Panc1 (cell line): ENCODE measurements at places on chromosomes 7 and 10. TPM values are rescaled to one million over a fixed set of nuclear protein-coding genes. Genes with fewer than 3 reads are reported as not detected.

DNA sequence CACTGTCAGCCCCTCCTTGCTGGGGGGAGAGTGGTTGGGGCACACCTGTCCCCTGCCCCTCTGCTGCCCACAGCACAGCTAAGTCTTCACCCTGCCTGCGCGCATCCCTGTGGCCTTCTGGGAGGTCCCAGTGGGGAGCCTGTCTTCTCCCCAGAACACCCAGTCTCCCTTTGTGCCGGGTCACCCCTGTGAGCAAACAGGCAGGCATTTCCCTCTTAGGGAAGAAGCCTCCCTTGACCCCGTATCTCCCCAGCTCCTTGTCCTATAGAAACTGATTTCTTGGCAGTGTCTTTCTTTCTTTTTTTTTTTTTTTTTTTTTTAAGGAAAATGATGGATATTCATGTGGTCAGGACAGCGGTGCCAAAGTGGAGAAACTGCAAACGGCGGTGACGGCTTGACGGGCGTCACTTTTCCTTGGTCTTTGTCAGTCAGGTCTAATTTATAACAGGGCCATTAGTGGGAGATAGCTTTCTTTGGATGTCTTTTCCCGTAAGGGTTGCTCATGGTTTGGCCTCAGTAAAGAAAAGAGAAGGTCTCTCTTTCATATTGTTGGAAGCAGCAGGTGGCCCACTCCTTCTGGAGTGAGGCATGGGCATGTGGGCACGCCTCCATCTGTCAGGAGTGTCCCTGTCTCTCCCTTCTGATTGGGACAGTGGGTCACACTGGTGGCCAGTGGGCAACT is 115.3 kb downstream of the NKX6-2 start:
- H3K36me3 ChIP-seq = no peaks in the 10 kb centered on the region
- DNase-seq = no peak
- H3K4me1 ChIP-seq = peaks cover 41% of the 10 kb centered on the region
- peak overlapping the region; percentile 30; the same call in 1 of the 2 replicates for H3K27ac ChIP-seq

- no peaks in the 10 kb centered on the region for H3K27me3 ChIP-seq
- no peaks in the 10 kb centered on the region for H3K36me3 ChIP-seq
- no peak overlapping the region for H3K4me3 ChIP-seq
- no peaks in the 10 kb centered on the region for H3K4me1 ChIP-seq
Measured at GRCh38 chr7:41693150-41693997, 9.5 kb downstream of the INHBA start.

- no peaks in the 10 kb centered on the region for H3K27me3 ChIP-seq
- H3K4me1 ChIP-seq = no peaks in the 10 kb centered on the region
- no peak overlapping the region for H3K4me3 ChIP-seq
- peak; percentile 92 for DNase-seq
- H3K36me3 ChIP-seq = no peaks in the 10 kb centered on the region
Measured at GRCh38 chr7:111198255-111198654, 107.3 kb downstream of the LRRN3 start.

DNA sequence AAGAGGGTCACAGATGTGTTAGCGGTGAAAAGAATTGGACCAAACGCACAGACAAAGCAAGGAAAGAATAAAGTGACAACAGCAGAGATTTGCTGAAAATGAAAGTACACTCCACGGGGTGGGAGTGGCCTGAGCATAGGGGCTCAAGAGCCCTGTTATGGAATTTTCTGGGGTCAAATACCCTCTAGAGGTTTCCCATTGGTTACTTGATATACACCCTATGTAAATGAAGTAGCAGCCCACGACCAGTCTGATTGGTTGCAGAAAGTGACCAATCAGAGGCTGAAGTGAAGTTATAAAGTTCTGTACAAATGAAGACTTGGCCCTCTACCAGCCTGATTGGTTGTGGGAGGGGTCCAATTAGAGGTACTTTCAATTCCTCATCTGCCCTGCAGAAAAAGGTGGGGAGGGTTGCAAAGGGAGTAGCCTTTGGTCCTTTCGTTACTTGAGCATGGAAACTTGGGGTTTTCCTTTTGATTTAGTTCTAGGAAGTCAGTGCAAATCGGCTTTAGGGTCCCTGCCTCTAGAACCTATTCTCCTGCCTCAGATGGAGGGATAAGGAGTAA is 125.6 kb upstream of the PRPS1L1 start:
- H3K4me3 ChIP-seq = no peak overlapping the region
- H3K4me1 ChIP-seq = no peaks in the 10 kb centered on the region
- peaks cover 15% of the 10 kb centered on the region; the same call in 1 of the 2 replicates for H3K27me3 ChIP-seq
- no peak overlapping the region for H3K27ac ChIP-seq
- H3K36me3 ChIP-seq = no peaks in the 10 kb centered on the region

DNA sequence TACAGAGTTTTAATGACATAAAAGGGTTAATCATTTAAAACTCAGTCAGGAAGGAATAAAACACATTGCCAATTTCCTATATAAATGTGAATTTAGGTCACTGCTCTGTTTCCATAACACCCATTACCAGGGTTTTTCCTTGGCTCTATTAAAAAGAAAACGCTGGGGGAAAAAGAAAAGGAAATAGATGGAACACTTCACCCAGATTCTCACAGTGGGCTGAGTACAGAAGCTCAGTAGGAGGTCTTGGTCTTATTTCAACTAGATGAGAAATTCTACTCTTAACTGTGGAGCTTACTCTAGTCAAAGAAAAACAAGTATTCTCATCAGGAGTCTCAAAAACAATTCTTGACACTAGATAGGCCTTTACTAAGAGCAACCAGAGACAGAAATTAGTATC is 36.5 kb downstream of the GLUD1 start:
- no peak overlapping the region for H3K4me3 ChIP-seq
- no peaks in the 10 kb centered on the region for H3K27me3 ChIP-seq
- H3K36me3 ChIP-seq = peaks cover 32% of the 10 kb centered on the region
- no peaks in the 10 kb centered on the region for H3K4me1 ChIP-seq
- no peak overlapping the region for H3K27ac ChIP-seq

- H3K4me1 ChIP-seq = no peaks in the 10 kb centered on the region
- peaks cover 59% of the 10 kb centered on the region for H3K36me3 ChIP-seq
Measured at GRCh38 chr10:93516006-93516380, 19.6 kb downstream of the CEP55 start.

DNA sequence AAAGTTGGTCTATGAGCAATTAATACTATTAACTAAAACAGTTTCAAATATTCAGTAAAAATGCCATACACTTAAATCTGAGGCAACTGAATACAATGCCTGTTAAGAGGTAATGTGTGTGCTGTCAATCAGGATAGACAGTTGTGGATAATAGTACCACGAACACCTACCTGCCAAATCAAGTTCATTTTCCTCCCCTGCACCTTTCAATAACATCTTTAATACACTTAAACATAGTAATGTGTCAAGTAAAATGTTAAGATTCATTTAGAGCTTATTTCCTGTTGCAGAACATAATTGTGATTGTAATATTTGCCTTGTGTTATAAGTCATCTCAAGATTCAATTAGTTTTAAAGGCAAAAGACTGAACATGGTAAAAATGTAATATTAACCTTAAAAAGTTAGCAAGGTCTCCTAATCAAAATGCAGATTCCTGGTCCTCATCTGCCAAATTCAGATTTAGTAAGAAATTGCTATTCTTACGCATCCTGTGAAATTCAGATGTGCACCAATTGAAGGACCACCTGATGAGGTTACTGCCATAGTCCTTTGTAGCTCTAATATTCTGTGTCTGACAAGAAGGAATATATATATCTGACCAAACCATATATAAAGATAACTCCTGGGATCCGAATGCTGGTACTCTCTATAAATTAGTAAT is 37.1 kb downstream of the COL1A2 start:
- no peaks in the 10 kb centered on the region; the same call in 1 of the 2 replicates for H3K27me3 ChIP-seq
- H3K4me1 ChIP-seq = no peaks in the 10 kb centered on the region
- DNase-seq = no peak
- no peak overlapping the region for H3K27ac ChIP-seq
- H3K4me3 ChIP-seq = no peak overlapping the region

- no peak overlapping the region for H3K4me3 ChIP-seq
- H3K27ac ChIP-seq = no peak overlapping the region
- H3K4me1 ChIP-seq = no peaks in the 10 kb centered on the region
Measured at GRCh38 chr10:93165367-93165766, 91.7 kb downstream of the CYP26A1 start.

The MSMB gene
- total RNA-seq = not detected

The OPALIN gene
- not detected for total RNA-seq

The PLXNA4 gene
- 0.10 TPM for total RNA-seq
